ENCODE measurements at places on chromosomes 3 and 15.

- DNase-seq: no peak
Measured at GRCh38 chr3:9795207-9795606, 2.3 kb downstream of the ARPC4 start.

DNA sequence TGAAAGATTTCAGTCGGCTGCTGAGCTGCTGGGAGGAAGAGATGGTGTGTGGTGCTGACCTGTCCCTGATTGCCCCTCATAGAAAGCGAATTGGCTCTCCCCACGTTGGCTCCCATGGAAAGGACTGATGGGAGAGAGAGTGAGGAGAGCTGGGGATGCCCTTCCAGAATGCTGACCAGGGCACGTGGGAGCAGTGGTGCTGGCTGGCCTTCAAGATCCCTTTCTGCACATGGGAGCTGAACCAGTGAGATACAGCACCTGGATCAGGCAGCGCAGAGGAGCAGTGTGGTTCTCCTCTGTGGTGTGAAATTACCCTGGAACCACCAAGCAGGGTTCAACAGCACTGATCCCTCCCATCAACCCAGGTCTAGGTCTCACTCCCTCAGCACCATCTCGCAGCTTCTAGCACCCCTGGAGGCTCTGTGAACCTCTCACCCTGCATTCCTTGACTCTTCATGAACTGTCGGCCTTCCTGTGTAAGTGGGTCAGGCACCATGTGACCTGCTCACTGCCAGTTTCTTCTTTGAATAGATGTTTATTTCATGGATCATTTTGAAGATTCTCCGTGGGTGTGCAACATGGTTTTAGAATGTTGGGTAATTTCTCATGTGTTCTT is 55.7 kb downstream of the CACNA1D start:
- no peak for DNase-seq

DNA sequence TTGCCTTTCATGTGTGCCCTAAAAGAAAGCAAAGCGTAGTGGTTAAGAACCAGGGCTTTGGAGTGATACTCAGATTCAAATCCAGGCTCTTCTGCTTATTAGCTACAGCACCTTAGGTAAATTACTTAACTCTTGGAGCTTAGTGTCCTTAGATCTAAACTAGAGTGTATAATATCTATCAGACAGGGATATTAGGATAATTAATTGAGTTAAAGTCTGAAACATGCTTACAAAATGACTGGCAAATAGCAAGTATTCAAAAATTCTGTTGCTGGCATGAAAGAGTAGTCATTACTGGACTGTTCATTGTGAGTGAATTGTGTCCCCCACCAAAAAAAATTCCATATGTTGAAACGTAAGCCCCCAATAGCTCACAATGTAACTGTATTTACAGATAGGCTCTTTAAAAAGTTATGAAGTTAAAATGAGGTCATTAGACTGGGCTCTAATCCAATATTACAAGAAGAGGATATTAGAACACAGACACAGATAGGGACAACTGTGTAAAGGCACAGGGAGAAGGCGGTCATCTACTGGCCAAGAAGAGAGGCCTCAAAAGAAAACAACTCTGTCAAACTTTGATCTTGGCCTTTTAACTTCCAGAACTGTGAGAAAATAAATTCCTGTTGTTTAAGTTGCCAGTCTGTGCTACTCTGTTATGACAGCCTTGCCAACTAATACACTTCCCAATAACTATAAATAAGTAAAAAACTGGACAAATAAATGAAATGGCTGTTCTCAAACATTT is 60.4 kb upstream of the LRRC3B start:
- no peak for DNase-seq

DNA sequence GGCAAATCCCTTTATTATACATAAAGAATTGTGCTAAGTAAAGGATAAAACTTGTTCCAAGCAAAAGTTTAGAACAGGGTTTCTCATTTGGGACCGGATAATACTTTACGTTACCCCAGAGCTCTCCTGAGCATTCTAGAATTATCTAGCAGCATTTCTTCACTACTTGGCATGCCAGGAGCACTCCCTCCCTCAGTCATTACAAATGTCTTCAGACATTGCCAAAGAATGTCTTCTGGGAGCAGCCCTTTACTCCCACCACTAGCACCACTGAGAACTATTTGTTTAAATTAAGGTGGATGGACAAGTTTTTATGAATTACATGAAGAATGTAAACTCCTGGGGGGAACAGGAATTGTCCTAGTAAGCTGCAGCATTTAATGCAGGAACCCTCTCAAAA is 516.4 kb downstream of the GBE1 start:
- no peak for DNase-seq

DNA sequence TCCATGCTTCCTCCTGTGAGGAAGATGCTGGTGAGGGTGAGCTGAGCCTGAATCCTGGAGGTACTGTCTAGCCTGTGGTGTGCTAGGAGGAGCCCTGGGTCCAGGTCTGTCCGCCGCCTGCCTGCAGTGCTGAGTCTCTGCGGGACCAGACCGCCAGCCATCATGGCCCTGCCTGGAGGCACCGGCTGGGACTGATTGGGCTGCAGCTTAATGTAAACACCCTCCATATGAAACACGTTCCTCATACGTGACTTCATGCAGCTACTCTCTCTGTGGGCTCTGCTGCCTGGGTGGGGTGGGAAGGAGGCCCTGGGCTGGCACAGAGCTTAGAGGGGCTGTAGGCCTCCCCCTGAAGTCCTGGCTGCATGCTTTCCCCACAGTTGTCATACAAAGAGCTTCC is 67.4 kb downstream of the FBLN2 start:
- DNase-seq: no peak

GRCh38 chr3:185188816-185189215 is 36.0 kb upstream of the C3orf70 start:
- no peak for DNase-seq

GRCh38 chr15:72859017-72859756 is 75.6 kb upstream of the ADPGK start:
- DNase-seq: no peak

GRCh38 chr3:128579927-128580326 is 70.7 kb downstream of the RPN1 start:
- DNase-seq: peak; percentile 32

DNA sequence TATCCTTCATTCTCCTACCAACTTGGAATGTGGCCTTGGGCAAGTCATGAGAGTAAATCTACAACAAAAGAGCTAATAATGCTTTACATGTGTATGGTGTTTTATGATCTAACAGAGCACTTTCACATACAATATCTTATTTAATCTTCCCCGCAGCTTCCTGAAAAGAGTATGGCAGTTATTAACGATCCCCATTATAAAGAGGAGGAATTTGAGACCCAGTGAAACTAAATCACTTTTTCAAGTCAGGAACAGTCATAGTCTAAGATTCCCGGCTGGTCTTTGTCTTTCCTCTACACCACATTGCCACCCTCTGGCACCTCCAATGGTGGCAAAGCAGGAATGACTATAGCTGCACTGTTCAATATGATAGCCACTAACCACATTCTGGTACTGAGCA is 69.7 kb upstream of the CMSS1 start:
- no peak for DNase-seq

DNA sequence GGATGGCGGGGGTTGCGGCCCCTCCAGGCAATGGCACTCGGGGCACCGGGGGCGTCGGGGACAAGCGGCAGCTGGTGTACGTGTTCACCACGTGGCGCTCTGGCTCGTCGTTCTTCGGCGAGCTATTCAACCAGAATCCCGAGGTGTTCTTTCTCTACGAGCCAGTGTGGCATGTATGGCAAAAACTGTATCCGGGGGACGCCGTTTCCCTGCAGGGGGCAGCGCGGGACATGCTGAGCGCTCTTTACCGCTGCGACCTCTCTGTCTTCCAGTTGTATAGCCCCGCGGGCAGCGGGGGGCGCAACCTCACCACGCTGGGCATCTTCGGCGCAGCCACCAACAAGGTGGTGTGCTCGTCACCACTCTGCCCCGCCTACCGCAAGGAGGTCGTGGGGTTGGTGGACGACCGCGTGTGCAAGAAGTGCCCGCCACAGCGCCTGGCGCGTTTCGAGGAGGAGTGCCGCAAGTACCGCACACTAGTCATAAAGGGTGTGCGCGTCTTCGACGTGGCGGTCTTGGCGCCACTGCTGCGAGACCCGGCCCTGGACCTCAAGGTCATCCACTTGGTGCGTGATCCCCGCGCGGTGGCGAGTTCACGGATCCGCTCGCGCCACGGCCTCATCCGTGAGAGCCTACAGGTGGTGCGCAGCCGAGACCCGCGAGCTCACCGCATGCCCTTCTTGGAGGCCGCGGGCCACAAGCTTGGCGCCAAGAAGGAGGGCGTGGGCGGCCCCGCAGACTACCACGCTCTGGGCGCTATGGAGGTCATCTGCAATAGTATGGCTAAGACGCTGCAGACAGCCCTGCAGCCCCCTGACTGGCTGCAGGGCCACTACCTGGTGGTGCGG is 1.9 kb downstream of the CHST2 start:
- DNase-seq: peak; percentile 89

DNA sequence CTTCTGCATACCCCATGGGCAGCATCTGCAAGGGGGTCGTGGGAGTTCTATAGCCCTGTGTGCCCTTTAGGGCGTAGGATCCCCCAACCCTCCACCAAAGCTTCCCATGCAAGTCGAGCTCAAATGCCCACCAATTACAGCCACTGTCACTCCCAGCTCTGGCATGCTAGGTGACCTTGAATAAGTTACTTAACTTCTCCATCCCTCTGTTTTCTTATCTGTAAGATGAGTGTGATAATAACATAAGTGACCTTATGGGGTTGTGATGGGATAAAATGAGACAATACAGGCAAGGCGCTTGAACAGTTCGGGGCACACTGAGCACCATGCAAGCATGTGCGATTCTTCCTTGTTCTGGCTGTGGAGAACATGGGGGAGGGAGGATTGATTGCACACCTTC is 74.8 kb upstream of the POMGNT2 start:
- no peak for DNase-seq

DNA sequence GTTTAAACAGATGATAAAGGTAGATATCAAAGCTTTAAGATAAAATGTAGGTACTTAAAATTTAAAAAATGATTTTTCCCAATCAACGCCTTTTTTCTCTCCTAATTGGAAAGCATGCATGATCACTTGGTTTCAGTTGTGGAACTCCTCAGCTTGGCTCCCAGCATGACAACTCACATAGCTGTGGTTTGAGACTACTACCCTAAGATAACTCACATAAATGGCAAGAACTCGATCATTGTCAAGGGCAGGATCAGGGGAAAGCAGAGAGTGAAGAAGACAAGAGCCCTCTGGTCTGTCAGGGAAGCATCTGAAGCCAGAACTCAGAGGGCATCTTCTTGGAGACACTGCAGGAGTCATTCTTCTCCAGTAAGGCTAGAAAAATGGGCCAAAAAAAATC is 516.7 kb downstream of the NTRK3 start:
- DNase-seq: no peak

GRCh38 chr15:70783041-70783440 is 19.7 kb upstream of the UACA start:
- no peak for DNase-seq

- DNase-seq: no peak
Measured at GRCh38 chr15:34783431-34783830, 11.9 kb downstream of the ACTC1 start.

GRCh38 chr15:63439536-63440264 is 58.1 kb upstream of the CA12 start:
- peak; percentile 53 for DNase-seq

All from activated CD4-positive, alpha-beta T cell treated with anti-CD3 and anti-CD28 coated beads for 36 hours (primary cell).